ENCODE measurements at places on chromosomes 1 and 21. TPM values are rescaled to one million over a fixed set of nuclear protein-coding genes. Genes with fewer than 3 reads are reported as not detected.

GRCh38 chr1:25194572-25195020, 37.7 kb downstream of the SYF2 start:
- DNase-seq, result no peak

The LCE3D gene
- polyA plus RNA-seq, result not detected

The PALMD gene
- polyA plus RNA-seq, result 0.06 TPM

The TSPEAR gene
- polyA plus RNA-seq, result not detected

All from BJ (cell line).